ENCODE measurements at places on chromosomes 13 and 19.

DNA sequence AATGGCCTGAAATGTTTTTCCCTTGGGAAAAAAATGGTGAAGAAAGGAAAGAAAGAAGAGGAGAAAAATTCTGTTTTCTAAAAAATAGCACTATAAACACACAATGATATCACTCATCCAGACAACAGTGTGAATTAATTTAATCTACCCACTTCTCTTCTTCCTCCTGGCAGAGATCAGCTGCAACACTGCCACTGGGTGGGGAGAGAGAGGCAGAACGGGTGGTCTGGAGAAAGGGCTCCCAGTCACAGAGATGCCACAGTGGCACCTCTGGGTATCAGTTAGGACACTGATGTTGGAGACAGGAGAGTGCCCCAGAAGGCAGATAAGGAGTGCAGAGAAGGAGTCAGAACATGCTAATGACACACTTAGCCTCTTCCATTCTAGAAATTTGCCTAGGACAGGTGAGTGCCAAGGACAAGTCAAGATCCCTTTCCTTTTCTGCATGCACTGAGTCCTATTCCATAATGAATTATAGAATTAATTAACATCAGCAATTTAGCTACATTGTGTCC, 168.6 kb downstream of the SUCLA2 start:
- no peak for DNase-seq

DNA sequence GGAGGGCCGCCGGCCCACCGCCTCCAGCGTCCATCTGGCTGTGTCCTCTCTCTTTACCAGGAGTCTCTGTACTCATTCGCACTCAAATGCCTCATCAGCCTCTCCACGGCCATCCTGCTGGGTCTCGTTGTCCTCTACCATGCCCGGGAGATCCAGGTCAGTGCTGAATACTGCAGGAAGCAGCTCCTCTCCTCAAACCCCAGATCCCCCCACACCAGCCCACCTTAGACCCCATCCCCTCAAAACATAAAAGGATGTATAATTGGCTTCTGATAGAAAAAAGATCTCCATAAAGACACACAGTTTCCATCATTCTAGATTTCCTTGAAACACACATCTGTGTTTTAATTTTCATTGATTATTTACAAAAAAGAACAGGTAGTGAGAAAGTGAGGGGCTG, 8.1 kb downstream of the KCNN1 start:
- no peak for DNase-seq

DNA sequence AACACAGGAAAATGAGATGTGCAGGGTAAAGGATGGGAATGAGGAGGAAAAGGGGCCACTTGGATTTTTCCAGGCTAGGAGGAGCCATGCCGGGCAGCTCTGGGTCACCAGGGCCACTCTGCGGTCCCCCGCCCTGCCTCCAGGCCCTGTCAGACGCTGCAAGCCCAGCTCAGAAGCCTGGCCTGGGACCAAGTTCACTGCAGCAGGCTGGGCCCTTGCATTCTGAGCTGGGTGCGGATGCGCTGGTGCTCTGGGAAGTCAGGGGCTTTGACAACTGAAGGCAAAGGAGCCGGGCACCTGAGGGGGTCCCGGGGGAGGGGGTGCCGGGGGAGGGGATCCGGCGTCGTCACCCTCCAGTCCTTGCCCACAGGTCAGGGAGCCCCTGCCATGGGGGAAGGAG, 77.5 kb downstream of the WTIP start:
- no peak for DNase-seq

GRCh38 chr19:19206938-19207337, 3.7 kb upstream of the NR2C2AP start:
- no peak for DNase-seq

- DNase-seq = no peak
These were observed 324.6 kb downstream of the KLF12 start for GRCh38 chr13:73809561-73809960.

GRCh38 chr19:50189331-50189730, 14.1 kb upstream of the MYH14 start:
- no peak for DNase-seq

- peak; percentile 62 for DNase-seq
These were observed 29.5 kb upstream of the ANKRD10 start for GRCh38 chr13:110944121-110944967.

Data from GM10248 (cell line).